ENCODE measurements at places on chromosomes 16 and 17.
A peak's percentile ranks its signal among the peaks of the same experiment; 100 is the strongest.

DNA sequence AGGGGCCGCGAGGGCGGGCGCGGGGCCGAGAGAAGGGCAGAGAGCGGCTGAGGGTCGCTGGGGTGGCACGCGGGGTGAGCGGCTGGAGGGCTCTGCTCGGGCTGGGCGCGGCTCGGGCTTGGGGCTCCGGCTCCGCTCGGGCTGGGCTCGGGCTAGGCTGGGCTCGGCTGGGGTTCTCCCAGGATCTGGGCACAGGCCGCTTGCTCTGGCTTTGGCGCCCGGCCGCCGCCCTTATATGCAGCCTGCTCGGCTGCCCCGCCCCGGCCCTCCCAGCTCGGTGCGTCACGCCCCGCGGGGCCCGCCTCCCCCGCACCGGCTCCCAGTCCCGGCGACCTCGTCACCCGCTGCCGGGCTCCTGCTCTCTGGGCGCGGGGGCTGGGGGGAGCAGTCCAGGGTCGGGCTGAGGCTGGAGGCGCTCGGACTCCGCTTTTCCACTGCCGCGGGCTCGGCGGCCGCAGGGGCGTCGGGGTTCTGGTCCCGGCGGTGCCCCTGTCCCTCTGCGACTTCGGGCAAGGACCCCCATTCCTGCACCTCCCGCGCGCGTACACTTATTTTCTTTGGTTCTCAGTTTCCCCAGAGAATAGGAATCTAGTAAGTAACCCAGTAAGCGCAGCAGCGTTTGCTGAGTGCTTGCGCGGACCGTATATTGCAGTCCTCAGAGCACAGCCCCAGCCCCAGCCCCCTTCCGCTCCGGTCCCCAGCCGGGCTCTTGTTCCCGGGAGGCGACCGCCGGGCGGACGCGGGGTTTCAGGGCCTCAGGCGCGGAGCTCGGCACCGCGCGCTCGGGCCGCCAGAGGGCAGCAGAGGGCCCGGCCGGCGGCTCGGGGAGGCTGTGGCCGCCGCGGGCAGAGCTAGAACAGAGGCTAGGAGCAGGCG is at the start of gene RASD1:
TSS of gene RASD1 (minus strand) at position 207 of the 876 bp plus-strand sequence. CDS start 214 bp downstream, outside the sequence.
- peak; percentile 25 for DNase-seq

- no peak for DNase-seq
Measured at GRCh38 chr17:20022701-20023100, 13.5 kb downstream of the SPECC1 start.

- DNase-seq = peak; percentile 96
Measured at GRCh38 chr17:27449988-27450387, 6.3 kb upstream of the KSR1 start.

DNA sequence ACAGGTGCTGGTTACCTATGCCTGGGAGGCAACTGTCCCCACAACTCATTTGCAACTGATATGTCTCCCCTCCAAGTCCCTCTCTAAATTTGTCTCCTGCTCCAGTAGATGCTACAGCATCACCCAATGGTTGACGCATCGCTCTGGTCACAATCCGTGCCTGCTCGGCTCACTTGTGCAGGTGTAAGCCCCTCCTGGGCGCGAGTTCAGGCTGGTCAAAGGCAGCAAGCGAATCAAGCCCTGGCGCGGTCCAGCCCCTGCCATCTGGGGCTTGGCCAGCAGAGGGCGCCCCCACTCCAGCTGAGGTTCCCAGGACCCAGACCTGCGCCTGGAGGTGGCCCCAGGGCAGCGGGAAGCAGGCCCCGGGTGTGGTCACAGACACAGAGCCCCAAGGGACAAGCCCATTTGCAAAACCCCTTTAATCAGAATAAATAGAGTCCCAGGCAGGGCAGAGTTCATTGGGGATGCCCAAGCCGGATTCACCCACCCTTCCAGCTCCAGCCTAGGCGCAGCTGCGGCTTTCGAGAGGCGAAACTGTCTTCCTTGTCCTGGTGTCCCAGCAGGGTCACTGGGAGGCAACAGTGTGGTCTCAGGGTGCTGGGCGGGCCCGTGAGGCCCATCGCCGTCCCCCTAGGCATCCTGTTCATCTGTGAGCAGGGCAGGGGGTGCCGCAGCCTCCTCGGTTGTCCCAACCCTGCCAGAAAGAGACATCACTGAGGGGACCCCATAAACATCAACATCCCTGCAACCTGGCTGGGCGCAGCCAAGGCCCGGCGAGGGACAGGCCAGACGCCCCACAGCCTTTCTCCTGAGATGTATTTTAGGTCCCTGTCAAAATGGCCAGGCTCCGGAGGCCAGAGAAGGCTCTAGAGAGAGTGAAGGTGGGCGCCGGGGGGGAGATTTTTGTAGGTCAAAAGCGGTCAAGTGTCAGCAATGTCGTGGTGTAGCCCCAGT is 15.8 kb downstream of the TMC6 start:
- DNase-seq = peak; percentile 61

DNA sequence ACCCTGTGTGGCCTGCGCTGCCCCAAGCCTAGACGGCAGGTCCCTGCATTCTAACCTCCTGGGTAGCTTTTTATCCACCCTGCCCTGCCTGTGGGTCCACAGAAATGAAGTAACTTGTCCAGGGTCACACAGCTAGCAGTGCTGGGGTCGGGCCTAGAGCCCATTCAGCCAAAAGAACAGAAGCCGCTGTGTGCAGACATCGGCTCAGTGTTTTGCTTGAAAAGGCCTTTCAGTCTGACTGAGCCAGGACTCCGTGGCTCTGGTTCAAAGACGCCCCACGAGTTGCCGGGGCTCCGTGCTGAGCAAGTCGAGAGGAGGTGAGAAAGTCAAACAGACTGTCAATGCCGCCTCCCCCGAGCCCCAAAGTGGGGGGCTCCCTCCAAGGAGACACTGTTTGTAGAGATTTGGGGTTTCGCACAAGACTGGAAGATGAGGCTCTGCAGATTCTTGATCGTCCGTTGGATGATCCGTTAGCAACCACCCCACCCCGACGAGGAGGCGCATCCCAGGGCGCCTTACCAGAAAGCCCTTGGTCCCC is 226.2 kb downstream of the NTN1 start:
- DNase-seq = no peak

DNA sequence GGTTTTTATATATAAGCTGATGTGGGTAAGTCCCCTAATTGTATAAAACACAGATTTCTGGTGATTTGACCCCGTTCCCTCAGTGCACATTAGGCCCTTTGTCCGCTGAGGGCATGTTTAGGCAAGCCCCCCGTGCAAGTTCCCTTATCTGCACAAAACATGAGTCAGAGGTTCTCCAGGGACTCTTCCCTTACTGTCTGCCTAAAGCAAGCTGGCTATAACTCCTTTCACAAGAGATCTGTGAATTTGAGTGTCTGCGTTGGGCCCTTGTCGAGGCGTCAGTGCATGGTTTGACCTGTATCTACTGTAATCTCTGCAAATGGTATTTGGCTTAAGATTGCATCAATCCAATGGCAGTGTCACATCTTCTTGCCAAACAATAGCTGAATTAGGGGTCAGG is 712.8 kb downstream of the CDH8 start:
- no peak for DNase-seq
